ENCODE measurements at places on chromosomes 13 and 19.
A peak's percentile ranks its signal among the peaks of the same experiment; 100 is the strongest.

GRCh38 chr13:40058757-40059236 lies 403.3 kb downstream of the COG6 start:
- no peak for DNase-seq

DNA sequence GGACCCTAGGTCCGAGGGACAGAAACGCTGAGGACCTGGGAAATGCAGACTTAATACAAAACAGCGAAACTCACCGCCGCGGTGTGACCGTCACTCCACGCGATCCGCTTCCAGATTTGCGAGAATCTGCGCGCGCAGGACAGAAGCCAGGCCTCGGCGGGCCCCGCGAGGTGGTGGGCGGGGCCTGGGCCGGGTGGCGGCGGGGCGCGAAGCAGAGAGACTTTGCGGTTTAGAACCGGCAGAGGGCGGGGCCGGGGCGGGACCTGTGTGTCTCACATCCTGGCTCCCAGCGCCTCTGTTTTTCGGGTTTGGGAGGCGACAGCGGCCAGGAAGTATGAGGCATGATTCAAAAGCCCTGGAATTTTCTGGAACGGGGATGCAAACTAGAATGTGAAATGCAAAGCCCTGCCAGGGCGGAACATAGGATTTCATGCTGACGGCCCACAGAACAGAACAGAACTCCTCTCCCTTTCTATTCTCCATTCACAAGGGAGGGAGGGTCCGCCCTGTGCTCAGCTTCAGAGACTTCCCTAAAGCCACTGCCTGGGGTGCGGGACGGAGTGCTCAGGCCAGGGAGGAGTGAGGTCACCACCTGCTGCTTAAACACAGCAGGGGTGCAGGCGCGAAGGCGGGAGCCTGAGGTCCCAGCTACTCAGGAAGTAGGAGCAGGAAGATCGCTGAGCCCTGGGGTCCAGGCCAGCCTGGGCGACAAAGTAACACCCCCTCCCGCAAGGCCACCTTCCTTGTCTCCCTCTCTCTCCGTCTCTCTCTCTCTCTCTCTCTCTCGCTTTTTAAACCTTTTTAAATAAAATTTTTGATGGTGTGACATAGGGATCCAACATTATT lies 44.3 kb downstream of the ZNF611 start:
- DNase-seq = peak; percentile 95

DNA sequence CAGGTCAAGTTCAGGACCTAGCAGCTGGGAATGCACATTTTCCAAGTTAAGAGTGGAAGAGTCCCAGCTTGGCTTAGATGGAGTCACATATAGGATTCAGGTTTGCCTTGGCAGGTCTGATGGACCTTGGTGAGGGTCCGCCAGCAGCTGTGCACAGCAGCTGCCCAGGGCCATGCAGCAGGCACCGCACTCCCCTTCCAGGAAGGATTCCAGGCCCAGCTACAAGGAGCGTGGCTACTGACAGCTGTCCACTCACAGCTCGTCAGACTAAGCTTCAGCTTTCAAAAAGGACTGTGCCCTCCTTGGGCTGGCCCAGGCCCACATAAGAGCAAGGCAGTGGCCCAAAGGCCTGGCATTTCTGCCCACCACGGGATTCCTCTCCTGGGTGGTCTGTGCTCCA lies 68.4 kb downstream of the ALOX5AP start:
- no peak for DNase-seq

DNA sequence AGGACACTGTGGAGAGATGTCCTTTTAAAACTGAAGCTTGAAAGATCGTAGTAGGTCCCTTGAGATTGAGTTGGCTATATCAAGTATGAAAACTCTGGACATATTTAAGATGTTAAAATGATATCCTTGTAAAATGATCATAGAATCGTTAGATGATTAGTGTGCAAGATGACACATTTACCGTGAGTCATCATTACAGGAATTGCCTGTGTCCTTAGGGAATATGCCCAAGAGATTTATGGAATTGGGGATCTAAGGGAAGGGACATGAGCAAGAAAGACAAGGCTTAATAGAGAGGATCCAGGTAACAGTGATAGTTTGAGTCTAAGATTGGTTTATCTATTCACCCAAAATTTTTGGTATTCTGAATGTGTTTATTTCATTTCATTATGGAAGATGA lies 233.7 kb downstream of the GPC5 start:
- no peak for DNase-seq

GRCh38 chr19:17909003-17909732 lies 23.6 kb upstream of the CCDC124 start:
- DNase-seq = no peak

DNA sequence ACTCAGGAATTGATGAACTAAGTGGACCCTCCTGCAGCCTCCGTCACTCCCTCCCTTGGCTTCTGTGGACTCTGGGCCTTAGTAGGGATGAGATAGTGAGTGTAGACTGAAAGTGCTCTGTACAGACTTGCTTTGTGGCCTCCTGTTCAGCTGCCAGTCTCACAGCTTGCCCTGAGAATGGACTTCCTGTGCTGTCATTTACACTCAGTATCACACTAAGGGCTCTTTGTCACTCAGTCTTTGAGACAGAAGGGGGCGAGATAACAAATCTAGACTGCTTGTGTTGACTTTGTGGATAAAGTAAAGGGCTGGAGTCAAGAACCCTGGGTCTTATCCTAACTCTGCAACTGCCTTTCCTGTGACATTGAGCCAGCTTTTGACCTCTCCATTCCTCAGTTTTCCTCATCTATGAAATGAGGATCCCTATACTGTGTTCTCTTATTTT lies 21.0 kb upstream of the SPRY2 start:
- peak; percentile 78 for DNase-seq

GRCh38 chr19:16371540-16371986 lies 46.9 kb downstream of the KLF2 start:
- no peak for DNase-seq

GRCh38 chr13:104534847-104535246 lies 1468.6 kb upstream of the SLC10A2 start:
- no peak for DNase-seq

- DNase-seq = no peak
These were observed 6.7 kb upstream of the PPP5C start for GRCh38 chr19:46340051-46340659.

DNA sequence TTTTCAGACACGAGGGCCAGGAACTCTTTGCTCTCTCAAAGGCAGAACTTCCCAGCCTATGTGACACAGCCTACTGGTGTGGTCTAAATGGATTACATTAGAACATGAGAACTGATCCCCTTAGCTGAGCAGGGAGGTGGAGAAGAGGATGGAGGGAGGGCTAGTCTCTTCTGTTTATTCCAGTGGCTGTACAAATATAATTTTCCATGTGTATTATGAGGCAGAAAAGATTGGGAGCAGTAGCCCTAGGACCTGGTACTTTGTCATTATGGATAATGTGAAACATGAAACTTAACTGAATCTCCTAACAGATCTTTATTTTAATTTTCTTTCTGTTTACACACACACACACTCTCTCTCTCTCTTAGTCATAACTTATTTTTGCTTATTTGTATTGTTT lies 82.1 kb downstream of the WDFY2 start:
- no peak for DNase-seq

DNA sequence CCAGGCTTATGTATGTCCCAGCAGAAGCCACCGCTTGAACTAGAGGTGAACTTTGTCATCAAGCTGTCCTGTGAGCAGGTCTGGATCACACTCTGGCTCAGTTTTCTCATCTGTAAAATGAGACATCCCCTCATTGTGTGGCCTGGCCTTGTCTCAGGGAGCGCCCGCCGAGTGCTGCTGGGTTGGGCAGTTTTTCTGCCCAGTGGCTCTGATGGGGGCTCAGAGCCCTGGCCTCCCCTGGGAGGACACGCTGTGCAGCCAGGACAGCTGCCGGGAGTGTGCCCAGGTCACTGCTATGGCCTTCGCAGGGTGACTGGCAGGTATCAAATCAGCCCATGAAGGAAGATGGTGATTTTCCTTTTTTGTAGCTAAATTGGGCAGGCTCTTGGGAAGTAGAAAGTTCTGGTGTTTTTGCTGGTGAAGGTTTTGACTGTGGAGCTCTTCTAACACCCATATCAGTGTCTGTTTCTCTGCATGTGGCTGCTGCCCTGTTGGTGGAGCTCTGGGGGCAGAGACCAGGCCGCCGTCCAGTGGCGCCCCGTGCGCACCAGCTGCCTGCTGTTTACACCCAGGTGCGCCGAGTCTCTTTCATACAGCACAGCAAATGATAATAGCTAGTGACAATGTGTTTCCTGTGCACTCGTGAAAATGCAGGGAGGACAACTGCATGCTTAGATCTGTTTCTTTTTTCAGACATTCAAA lies 40.8 kb downstream of the SLC7A9 start:
- DNase-seq = no peak

GRCh38 chr13:44842158-44842557 lies 147.1 kb downstream of the NUFIP1 start:
- DNase-seq = no peak

DNA sequence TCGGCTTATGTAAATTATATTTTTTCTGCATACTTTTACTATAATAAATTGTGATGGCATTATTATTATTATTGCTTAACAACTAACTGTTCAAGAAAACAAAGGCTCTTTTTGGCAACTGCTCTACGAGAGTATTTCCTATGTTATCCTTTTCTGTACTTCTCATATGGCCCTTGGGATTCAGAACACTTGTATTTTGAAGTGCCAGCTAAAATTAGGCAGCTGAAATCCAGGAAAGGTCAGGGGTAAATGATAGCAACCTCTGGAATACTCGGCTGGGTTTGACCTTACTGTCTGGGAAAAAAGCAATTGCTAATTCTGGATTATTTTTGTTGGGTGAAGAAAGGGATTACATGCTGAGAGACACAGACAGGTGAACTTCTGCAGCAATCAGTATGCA lies 23.9 kb downstream of the EDNRB start:
- DNase-seq = no peak

DNA sequence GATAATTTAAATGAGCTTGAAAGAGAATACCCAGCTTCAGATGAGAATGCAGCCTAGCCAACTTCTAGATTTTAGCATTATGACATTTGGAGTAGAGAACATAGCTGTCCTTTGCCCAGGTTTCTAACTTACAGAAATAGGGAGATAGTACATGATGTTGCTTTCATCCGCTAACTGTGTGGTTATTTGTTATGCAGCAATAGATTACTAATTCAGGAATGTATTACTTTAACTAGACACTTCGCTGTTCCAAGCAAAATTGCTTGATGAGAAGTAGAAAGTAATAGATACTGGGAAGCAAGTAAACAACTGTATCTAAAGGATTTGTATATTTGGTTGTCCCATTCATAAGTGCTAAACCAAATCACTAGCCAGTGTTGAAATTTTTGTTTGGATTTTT lies 790.9 kb upstream of the PRR20A start:
- no peak for DNase-seq

- no peak for DNase-seq
These were observed 90.7 kb downstream of the RGCC start for GRCh38 chr13:41548031-41548430.

DNA sequence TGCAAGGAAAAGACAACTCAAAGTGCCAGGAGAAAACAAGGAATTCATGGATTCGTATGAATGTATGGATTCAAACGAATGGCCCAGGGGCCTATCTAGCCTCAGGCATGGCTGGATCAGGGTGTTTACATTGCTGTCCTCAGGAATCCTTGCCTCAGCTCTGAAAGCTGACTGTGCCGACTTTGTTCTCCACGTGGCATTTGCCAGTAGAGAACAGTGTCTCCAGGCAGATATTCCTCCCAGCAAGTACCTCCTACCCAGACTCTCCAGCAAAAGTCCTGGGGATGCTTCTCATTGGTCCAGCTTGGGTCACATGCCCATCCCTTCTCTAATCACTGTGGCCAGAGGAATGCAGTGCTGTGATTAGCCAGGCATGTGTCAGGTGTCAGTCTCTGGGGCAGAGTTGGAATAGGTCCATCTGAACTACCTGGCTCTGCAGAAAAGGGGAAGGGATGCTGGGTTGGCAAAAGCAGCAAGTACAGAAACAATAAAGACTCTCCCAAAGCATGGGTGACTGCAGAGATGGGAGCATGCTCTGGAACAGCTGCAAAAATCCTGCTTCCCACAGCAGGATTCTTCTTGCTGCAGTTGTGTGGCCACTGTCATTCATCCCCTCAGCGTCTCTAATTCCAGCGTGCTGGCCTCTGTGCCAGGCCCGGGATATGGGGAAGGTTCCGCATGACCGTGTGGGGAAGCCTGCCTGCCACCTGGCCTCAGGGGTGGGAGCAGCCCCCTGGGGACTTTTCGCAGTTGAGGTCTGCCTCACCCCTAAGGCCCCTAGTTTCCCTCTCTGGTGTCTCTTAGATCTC lies 30.0 kb downstream of the CCNE1 start:
- DNase-seq = peak; percentile 47

DNA sequence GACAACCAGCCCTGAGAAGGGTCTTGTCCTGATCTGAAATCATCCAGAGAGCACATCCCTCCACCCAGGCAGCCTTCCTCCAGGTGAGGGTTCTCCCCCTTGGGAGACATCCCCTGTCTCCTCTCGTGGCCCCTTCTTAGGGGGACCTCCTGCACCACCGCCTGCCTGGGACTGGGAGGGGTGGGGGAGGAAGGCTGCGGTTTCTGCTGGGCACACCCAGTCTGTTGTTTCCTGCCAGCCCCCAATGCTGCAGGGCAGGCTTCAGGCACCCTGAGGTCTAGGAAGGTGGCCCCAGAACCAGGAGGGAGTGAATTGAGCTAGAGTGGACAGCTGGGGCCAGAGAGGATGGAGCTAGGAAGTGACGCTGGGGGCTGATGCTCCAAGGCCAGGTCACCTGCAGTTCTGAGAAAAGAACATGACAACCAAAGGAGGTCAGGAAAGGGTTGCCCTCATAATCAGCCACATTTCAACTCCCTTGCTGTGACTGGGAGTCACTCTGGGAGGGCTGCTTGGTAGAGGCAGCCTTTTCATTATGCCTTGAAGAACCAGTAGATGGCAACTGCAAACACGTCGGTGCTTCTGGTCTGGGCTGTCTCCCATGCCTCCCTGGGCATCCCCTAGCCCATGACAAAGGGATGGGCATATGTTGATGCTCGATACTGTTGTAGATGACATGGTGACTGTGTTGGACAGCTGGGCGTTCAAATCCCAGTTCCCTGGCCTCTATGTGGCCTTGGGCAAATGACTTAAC lies 1.4 kb downstream of the ARHGEF18 start:
- no peak for DNase-seq

- no peak for DNase-seq
These were observed 113.3 kb upstream of the SPRY2 start for GRCh38 chr13:80454245-80454644.

DNA sequence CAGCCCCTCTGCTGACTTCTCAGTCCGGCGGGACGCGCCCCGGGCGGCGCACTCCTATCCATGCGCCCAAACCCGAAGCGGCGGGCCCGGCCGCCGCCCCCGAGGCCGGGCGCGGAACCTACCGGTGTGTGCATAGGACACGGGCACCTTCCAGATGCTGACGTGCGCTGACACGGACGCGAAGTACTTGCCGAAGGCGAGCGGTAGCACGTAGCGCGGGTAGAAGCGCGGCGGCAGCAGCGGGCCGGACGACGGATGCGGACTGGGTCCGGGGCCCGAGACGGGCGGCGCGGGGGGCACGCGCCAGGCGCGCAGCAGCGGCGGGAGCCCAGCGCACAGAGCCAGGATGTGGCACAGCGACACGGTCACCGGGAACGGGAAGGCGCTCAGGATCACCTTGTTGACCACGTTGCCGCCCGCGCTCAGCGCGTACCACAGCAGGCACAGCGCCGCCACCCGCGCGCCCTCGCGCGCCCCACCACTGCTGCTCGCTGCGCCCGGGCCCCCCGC lies 338 bp downstream of the SLC35E1 start:
- DNase-seq = peak; percentile 61

All from eye (tissue), 1 donor.